Testis (tissue), 5 donors: ENCODE measurements at places on chromosomes 3 and 15. TPM values are rescaled to one million over a fixed set of nuclear protein-coding genes. Genes with fewer than 3 reads are reported as not detected.

GRCh38 chr15:68379759-68380290 lies 52.1 kb downstream of the ITGA11 start:
- DNase-seq, result no peak

GRCh38 chr3:120018299-120018698 lies 75.9 kb downstream of the GSK3B start:
- no peak for DNase-seq

DNA sequence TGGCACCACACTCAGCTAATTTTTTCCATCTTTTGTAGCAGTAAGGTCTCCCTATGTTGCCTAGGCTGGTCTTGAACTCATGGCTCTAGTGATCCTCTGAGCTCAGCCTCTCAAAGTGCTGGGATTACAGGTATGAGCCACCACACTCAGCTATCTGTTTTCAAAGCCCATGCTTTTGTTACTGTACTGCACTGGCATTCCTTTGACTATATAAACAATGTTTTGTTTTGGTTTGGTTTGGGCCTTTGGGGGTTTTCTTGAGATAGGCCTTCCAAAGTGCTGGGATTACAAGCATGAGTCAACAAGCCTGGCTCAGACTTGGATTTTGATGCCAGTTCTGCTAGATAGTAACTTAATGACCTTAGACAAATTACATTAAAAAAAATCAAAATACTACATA lies 89.7 kb upstream of the GK5 start:
- no peak for DNase-seq

GRCh38 chr3:196431181-196432136 lies 768 bp downstream of the UBXN7 start:
- peak; percentile 44 for DNase-seq

DNA sequence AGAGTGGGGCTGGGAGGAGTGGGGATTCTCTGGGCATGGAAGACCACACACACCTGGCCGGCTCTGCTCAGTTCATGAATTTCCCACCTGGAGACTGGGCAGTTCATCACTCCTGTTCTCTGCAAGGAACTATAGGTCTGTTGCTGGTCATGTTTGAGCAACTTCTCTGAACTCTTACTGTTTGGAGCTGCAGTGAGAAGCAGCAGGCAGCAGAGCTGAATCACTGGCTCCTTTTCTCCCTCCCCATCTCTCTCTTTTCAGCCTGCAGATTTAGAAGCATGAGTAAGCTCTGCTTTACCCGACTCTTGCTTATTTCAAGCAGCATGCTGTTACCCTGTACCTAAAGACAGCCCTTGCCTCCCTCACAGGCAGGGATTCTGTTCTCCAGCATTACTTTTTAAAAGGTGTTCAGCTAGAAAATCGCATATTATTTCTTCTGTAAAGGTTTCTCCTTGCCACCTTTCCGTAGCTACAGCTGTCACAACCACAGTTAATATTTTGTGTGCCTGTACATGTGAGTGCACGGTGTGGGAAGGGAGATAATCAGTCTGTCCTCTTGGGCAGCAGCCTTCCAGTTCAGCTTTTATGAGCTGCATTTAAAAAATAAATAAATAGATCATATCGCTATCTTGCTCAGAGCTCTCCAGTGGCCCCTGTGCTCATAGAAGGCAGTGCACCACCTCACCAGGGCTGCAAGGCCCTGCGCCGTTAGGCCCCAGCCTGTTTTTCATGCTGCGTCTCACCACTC lies 131.6 kb downstream of the CHCHD6 start:
- DNase-seq, result no peak

CLDN18 gene
- total RNA-seq, result 3.1 TPM

CFAP20DC gene
- 24.5 TPM for total RNA-seq
